Activated CD8-positive, alpha-beta memory T cell treated with anti-CD3 and anti-CD28 coated beads for 1 hour (primary cell): ENCODE measurements at places on chromosomes 7 and 10.

DNA sequence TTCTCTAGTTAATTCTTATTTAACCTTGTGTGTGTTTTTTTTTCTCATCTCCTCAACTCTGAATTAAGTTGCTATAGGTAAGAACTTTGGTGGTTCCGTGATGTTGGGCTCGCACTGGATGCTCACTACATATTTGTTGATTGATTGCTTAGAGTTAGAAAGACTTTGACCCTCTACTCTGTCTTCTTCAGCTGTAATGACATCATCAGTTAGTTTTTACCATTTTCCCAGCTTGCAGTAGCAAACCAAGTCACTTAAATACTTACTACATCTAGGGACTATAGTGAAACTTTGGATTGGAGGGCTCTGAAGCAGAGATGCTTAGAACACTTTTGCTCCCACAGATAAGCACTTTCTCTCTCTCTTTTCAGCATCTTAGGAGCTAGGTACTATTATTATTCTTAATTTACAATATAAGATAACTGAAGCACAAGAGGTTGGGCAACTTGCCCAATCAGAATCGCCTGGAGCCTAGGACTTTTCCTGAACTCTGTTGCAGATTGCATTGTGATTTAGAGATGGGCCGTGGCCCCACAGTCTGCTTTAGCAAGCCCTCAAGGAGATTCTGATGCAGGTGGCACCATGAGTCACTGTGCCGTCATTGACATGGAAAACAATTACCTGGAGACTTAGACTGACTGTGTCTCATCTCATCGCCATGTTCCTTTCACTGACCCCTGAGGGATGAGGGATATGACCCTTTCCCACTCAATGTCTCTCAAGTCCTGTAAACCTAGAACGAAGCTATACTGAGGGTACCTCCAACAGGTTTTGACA lies 471.9 kb upstream of the PODXL start:
- DNase-seq = no peak

DNA sequence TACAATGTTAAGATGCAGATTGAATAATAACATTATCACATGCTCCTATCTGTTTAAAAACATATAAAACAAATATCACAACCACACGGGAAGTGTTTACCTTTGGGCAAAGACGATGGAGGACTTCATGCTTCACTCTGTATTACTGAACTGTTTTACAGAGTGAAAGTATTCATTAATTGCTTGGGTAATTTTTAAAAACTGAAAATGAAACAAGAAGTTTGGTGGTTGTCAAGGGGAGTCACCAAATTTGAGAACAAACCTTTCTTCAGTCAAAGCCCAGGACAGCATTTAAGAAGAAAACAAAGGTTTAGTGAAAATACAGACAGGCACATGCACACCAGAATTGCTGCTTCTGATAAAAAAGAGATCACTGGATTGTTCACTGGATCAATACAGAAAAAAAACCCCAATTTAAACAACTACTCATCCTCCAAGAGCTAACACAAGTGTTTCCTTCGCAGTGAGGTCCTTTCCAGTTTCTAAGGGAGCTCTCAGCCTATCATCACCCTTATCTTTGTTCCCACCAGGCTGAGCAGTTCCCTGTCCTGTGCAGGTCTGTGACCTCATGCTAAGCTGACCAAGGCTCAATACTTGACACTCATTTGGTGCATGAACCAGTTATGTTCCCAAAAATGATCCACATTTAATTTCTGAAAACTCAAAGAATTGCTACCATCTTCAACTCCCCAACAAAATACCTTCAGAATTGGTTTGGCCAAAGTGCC lies 8.8 kb downstream of the PARP12 start:
- no peak for DNase-seq

DNA sequence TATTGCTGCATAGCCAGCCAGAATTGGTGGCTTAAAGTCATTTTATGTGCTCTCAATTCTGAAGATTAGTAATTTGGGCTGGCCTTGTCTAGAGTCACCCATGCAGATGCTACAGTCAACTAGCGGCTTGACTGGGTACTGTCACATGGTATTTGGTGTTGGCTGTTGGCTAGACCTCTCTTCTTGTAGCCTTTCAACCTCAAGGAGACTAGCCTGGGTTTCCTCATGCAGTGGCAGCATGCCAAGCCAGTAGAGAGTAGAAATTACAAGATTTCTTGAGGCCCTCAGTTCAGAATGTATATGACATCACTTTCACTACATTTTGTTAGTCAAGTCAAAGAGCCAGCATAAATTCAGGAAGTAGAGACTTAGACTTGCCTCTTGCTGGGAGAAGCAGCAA lies 3.7 kb upstream of the ZNF800 start:
- DNase-seq = no peak

DNA sequence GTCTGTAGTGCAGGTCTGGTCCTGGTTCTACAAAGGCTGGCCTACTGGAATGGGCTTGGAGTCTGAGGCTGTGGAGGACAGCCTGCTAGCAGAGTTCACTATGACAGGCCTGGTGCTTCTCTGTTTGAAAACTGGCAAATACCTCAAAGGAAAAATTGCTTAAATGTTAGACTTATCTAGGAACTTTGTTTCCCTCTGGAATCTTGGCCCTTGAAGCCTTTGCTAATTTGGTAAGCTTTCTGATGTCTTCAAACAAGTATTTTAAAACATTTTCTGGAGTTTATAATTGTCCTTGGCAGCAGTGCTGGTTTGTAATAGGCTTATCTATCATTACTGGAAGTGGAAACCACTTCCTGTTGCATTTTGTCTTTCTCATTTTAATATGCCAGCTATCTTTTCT lies 139.7 kb downstream of the TMEM26 start:
- no peak for DNase-seq

- DNase-seq = no peak
These were observed 27.6 kb downstream of the PFKFB3 start for GRCh38 chr10:6230315-6230714.

DNA sequence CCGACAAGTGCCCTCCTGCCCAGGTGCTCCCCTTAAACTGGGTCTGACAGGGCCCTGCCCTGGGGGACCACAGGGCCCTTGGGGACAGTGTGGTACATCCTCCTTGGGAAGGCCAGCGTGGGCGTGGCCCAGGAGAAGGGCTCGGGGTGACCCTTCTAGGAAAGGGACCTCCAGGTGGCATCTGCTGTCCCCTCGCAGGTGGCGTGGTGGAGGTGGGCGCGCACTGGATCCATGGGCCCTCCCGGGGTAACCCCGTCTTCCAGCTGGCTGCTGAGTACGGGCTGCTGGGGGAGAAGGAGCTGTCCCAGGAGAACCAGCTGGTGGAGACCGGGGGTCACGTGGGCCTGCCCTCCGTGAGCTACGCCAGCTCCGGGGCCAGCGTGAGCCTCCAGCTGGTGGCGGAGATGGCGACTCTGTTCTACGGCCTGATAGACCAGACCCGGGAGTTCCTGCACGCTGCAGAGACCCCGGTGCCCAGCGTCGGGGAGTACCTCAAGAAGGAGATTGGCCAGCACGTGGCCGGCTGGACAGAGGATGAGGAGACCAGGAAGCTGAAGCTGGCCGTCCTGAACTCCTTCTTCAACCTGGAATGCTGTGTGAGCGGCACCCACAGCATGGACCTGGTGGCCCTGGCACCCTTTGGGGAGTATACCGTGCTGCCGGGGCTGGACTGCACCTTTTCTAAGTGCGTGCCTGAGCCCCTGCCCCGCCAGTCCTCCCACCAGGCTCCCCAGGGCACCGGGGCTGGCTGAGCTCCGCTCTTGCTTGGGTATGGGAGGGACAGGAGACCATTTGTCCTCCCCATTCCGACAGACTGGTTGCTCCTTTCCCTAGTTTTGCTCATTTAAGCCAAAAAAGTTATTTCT lies 972 bp downstream of the PAOX start:
- no peak for DNase-seq

DNA sequence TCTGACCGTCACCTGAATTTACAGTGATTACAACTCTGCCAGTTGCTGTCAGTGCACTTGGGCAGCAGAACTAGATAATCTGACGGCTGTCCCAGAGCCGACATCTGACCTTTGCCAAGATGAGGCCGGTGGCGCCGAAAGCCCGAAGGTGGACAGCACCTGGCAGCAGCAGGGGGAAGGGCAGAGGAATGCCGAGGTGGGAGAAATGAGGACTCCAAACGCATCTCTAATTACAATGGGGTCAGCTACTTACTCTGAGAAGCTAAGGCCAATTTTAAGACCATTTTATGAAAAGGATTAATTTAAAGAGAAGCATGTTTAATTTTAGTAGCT lies 33.8 kb downstream of the TRIM8 start:
- DNase-seq = no peak

DNA sequence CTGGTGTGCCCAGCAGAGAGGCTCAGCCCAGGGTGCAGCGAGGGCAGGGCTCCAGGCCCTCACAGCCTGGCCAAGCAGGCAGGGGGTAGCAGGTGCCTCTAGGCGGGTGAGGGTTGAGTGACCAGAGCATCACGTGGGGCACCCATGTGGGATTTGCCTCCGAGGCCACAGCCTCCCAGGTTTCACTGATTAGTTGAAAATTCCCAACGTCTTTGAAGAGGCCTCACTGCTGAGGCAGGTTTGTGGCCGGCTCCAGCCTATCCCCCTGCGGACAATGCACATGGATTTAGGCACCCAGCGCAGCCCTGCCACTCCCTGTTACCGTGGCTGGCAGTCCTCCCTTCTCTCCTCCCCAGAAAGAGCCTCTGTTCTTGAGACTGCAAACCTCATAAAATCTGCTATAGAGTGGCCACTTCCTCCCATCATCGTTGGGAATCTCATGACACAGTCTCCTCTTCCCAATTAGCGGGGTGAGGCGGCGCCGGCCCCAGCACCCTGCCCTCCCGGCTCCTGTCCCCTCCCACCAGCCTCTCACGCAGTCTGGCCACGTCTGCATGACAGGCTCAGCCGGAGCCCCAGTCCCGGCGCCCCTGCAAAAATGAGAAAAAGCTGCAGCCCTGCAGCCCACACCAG lies 10.8 kb downstream of the MYL10 start:
- no peak for DNase-seq

- DNase-seq = no peak
These were observed 266.0 kb downstream of the AUTS2 start for GRCh38 chr7:69864274-69864673.

GRCh38 chr7:55483046-55483445 lies 89.3 kb downstream of the VOPP1 start:
- DNase-seq = no peak

GRCh38 chr7:46218461-46219200 lies 297.6 kb upstream of the IGFBP3 start:
- no peak for DNase-seq

DNA sequence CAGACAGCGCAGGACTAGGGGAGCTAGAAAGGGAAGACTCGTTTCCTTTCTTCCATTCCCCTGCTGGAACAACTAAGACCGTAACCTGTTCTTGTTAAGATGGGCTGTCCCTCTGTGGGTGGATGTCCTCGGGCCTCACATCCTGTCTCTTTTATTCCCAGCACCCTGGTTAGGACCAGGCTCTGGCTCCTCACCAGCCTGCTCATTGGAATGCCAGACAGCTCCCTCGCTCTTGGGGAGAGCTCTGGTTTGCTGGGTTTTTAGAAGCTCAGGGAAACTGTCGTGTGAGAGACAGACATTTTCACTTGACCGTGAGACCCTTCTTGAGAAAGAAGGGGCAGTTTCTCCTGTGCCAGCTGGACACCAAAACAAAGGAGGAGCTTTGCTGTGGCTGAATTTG lies 58.1 kb upstream of the HABP2 start:
- DNase-seq = no peak

- DNase-seq = no peak
These were observed 30.0 kb upstream of the CFAP46 start for GRCh38 chr10:132972149-132972985.

DNA sequence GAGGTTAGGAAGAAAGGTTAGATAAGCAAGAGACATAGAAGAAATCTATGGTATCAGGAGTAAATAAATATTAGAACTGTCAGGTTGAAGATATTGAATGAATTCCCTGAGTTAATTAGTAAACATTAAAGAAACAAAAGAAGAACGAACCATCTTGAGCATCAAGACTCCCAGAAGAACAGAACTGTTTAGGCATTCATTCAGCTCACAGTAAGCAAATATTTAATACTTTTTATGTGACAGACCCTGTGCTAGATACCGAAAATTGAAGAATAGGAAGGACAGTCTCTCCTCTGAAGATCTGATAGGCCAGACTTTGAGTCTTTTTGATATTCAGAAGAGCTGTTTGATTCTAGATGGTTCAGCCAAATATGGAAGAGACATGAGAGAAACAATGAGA lies 731.5 kb downstream of the XPNPEP1 start:
- DNase-seq = no peak

GRCh38 chr7:91852263-91852741 lies 28.2 kb downstream of the MTERF1 start:
- no peak for DNase-seq

- no peak for DNase-seq
These were observed 164.4 kb upstream of the FEZF1 start for GRCh38 chr7:122468945-122469344.

GRCh38 chr7:24975644-24976260 lies 4.2 kb downstream of the OSBPL3 start:
- no peak for DNase-seq

DNA sequence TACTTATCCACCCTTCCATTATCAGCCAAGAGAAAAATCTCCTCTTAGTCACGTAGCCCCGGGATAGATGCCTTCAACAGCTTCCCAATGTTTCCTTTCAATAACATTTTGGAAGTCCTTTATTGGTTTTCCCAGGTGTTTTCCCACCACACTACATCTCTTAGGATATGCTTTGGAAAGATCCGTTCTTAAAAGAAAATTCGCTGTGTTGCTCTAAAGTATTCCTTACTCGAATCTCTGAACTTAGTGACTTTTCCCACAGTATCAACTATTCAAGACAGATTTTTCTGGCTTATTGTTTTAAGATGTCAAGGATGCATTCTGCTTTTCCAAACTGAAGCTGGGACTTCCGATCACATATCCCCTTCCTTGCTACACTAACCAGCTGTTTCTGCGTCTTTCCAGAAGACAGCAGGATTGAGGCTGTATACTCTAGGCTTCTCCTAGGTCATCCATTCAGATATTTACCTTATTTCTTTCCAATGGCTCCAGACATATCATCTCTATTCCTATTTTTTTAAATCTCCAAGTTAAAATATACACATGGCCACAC lies 36.5 kb upstream of the SVIL start:
- no peak for DNase-seq

GRCh38 chr10:73471226-73471625 lies 24.6 kb downstream of the PPP3CB start:
- no peak for DNase-seq

DNA sequence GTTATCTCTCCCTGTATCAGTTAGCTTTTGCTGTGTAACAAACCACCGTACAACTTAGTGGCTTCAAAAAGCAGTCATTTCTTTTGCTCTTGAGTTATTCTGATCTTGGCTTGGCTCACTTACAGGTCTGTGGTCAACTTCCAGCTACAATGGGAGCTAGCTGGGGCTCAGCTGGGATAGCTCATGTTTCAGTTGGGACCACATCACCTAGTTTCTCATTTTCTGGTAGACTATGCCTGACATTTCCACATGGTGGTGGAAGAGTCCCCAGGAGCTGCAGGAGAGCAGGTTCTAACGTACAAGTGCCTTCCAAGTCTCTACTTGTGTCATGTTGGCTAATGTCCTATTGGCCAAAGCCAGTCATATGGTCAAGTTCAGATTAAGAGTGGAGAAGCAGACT lies 25.8 kb upstream of the PIP4K2A start:
- DNase-seq = no peak

- no peak for DNase-seq
These were observed 10.7 kb upstream of the NFKB2 start for GRCh38 chr10:102384606-102385429.

GRCh38 chr7:73438547-73439409 lies 5.2 kb downstream of the FZD9 start:
- no peak for DNase-seq

GRCh38 chr10:35040760-35041501 lies 49.2 kb downstream of the CUL2 start:
- DNase-seq = no peak
